ENCODE measurements at places on chromosomes 5 and 9. TPM values are rescaled to one million over a fixed set of nuclear protein-coding genes. Genes with fewer than 3 reads are reported as not detected.

The ARHGEF39 gene
- total RNA-seq: 0.89 TPM

The SPINK13 gene
- total RNA-seq: not detected

The FYB1 gene
- not detected for total RNA-seq

The GMCL2 gene
- not detected for total RNA-seq

The TOR1A gene
- total RNA-seq: 62.6 TPM

The PPP3R2 gene
- not detected for total RNA-seq

The PAEP gene
- total RNA-seq: not detected

The OLFM1 gene
- total RNA-seq: not detected

The SPAG8 gene
- total RNA-seq: 0.33 TPM

The IFNA14 gene
- not detected for total RNA-seq

The TSLP gene
- total RNA-seq: 0.13 TPM

The NINJ1 gene
- 75.7 TPM for total RNA-seq

The GDA gene
- not detected for total RNA-seq

The PCDHGB3 gene
- total RNA-seq: 3.8 TPM

The OBP2B gene
- not detected for total RNA-seq

The PCDHGC3 gene
- total RNA-seq: 36.5 TPM

The ATOSB gene
- total RNA-seq: 24.0 TPM

The LRRC19 gene
- total RNA-seq: not detected

The UGT3A2 gene
- not detected for total RNA-seq

The C9orf50 gene
- 0.16 TPM for total RNA-seq

The TMEM38B gene
- total RNA-seq: 5.5 TPM

The CDKN2B gene
- total RNA-seq: 17.6 TPM

The ZNF483 gene
- total RNA-seq: 2.3 TPM

The FER gene
- 9.5 TPM for total RNA-seq

The SEMA6A gene
- 0.98 TPM for total RNA-seq

The ZBTB43 gene
- total RNA-seq: 4.8 TPM

The SLC25A48 gene
- not detected for total RNA-seq

The RGS7BP gene
- total RNA-seq: not detected

The TRPM6 gene
- under 0.01 TPM for total RNA-seq

The FGD3 gene
- total RNA-seq: under 0.01 TPM

The SYK gene
- 7.5 TPM for total RNA-seq

The ZBTB5 gene
- 9.3 TPM for total RNA-seq

The ECPAS gene
- 50.4 TPM for total RNA-seq

The PTCD2 gene
- 9.1 TPM for total RNA-seq

The WDR38 gene
- not detected for total RNA-seq

The CARTPT gene
- total RNA-seq: not detected
